ENCODE measurements at places on chromosomes 4 and X. TPM values are rescaled to one million over a fixed set of nuclear protein-coding genes. Genes with fewer than 3 reads are reported as not detected.

The POF1B gene
- total RNA-seq: 0.21 TPM

The GRIA3 gene
- total RNA-seq: not detected

The HS3ST1 gene
- total RNA-seq: not detected

The ANXA3 gene
- total RNA-seq: not detected

The IL13RA2 gene
- total RNA-seq: not detected

The DMP1 gene
- total RNA-seq: not detected

The SMR3B gene
- total RNA-seq: not detected

The ARX gene
- total RNA-seq: not detected

The MAGEE1 gene
- 3.7 TPM for total RNA-seq

The PPEF2 gene
- not detected for total RNA-seq

The IQCM gene
- total RNA-seq: not detected
